Osteoblast (primary cell): ENCODE measurements at places on chromosomes 6 and 20.

DNA sequence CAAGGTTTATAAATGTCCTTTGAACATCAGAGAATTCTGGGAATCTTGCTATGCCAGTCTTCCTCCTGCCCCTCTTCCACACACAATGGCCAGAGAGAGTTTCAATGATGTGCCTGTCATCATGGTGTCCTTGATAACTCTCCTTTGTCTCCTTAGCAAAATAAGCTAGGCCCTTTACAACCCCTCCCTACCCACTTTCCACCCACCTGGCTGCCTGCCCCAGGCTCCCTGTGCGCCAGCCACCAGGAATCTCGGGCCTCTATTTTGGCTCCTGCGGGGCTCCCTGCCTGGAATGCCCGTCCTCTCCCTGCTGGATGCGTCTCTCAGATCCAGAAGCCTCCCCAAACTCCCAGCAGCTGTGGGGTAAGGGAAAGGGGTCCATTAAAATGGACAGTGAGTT lies 60.9 kb downstream of the NCR2 start:
- DNase-seq, result no peak

DNA sequence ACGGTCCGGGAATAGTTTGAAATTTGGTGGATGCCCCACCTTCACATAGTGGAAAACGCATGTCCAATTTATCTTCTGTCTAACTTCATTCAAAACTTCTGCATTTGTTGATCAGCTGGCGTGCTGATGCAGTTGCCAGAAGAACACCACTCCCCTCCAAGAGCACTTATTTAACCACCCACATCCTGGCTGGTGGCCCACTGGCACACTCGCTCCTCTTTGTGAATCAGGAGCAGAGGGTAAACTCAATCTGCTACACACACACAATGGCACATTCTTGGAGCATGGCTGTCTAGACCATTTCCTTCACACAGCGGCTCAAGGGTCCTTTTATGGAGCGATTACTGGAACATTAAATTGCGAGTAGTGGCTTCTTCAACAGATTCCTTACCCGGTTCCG lies 55.1 kb upstream of the CEP162 start:
- peak; percentile 78 for DNase-seq

DNA sequence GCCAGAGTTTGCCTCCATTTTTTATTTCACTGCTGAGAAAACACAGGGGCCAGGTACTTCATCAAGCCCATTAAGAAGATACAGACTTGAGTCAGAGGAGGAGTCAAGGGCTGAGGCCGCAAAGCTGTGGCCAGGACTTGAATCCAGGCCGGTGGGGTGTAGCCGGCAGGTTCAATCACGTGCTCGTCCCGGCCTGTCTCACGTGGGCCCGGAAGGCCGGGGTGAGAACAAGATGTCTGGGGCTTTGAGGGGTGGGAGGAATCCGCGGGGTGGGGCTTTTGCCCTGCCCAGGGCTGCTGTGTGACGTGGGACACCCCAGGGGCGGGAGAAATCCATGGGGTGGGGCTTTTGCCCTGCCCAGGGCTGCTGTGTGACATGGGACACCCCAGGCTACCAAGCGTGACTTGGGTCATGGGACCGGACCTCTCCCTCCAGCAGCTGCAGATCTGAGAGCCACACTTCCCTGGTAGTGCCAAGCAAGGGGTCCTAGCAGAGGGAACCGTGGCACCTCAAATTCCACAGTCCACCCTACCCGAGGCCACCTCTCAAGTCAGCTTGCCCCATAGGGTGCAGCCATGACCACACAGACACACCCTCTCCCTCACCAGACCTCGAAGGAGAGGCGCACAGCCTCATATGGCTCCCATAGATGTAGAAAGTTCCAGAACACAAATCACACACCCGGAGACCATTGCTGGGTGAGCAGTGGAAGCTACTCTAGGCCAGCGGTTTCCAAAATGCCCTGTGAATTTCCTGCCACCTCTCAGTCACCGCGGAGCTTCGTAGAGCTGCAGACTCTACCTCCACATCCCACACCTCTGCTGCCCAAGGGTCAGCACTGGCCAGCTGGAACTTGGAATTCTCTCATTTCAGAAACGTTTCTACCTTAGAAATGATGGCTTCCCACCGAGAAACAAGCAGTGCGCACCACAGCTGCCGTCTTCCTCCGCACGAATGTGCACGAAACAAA lies 156.1 kb downstream of the DLL1 start:
- peak; percentile 83 for DNase-seq

DNA sequence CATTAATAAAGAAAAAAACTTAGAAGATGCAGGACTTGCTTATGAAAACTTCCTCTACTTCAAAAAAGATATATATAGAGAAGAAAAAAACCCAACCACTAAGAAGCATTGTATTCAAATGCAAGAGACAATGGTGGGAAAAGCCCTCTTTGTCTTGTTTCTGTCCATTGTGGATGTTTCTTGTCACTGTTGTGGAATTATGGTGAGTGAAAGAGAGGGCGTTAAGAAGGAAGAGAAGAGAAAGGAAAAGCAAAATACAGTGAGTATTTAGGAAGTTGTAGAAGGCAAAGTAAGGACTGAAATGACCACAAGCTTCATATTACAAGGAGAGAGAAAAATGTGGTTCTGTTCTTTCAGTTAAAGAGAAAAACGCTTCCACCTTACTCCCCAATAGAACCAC lies 14.1 kb upstream of the THBD start:
- no peak for DNase-seq

- DNase-seq, result no peak
These were observed 81.2 kb downstream of the EZR start for GRCh38 chr6:158737710-158738615.
